ENCODE measurements at places on chromosomes 12 and 14.

DNA sequence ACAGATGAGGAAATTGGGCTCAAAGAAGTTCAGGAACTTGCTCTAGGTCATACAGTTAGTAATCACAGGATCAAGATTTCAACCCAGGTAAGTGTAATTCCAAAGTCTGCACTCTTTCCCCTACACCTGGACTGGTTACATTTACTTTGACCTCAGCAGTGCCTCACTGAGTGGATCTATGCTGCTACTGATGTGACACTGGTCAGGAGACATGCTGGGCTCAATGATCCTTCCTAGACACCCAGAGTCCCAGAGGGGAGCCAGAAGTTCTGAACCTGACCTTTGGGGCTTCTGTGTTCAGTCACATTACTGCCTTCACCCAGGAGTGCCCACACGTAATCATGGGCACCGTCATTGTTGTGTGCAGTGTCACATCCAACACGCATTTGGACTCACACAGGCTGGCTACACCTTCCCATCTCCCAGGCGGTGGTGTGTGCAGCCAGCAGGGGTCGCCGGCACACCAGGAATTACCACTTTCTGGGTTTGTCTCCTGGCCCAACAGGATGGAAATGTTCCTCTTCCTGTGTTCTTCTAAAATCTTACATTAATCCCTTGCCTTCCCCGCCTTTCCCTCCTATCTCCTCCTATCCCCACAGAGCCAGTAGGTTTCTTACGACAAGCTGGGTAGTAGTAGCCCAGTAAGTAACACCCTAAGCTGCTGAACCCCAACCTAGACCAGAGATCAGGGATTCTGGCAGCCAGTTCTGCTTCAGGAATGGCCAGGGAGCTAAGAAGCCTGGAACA lies 25.6 kb downstream of the CALCOCO1 start:
- peak; percentile 38 for DNase-seq

DNA sequence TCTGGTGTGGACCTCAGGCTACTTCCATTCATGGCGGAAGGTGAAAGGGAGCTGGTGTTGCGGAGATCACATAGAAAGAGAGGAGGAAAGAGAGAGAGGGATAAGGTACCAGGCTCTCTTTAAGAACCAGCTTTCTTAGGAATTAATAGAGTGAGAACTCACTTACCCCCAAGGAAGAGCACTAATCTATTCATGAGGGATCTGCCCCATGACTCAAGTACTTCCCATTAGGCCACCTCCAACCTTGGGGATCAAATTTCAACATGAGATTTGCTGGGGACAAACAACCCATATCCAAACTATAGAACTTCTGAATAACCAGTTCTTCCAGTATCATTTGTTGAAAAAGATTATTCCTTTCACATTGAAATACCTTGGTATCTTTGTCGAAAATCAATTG lies 34.0 kb upstream of the C2CD5 start:
- DNase-seq: no peak

DNA sequence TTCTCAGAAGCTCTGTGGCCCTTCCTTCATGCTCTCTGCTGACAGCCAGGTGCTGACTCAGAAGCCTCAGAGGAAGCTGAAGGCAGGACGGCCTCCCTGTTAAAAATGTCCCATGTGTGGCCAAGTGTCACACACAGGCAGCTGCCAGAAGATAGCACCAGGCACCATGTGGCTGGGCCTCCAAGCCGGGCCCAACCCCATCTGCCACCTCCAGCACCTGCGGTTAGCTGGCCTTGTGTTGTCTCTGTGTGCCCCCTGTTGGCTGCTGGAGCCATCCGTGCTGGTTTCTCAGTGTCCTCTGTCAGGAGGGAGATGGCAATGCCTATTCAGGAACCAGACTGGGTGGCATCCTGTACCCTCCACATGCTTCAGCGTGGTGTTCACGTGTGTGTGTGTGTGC lies 63.2 kb downstream of the TSPAN11 start:
- no peak for DNase-seq

- no peak for DNase-seq
These were observed 341.9 kb downstream of the C12orf75 start for GRCh38 chr12:105672121-105672975.

GRCh38 chr12:76746516-76746915 lies 17.4 kb upstream of the ZDHHC17 start:
- DNase-seq: no peak

DNA sequence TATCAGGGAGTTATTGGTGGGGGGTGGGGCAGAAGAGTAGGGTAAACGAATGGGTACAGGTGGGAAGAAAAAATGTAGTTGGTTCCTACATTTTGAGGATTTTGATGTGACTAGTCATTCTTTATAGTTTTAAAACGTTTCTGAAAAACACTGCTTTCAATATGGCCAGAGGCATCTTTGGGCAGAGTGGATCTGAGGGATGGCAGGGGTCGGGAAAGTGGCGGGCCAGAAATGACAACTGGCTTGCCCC lies 527 bp upstream of the ATP23 start:
- no peak for DNase-seq

GRCh38 chr12:112714166-112714710 lies 77.3 kb upstream of the RPH3A start:
- DNase-seq: no peak

DNA sequence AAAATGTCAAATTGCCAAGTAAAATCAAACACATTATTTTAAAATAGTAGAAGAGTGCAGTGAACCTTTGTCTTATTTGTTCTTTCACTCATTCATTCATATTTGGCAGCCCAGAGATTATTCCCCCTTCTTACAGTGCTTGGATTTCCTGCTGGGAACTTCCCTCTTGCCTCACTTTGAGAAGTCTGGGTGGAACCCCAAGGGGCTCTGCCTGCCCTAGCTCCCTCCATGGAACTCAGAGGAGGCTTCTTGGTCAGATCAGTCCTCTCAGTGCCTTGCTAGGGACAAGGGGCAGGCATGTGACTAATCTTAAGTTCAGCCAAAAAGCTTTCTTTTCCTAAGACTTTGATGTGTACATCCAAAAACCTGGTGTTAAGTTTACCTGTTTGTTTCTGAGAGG lies 84.7 kb upstream of the OVCH1 start:
- DNase-seq: no peak
